ENCODE measurements at places on chromosomes 16 and 17.
A peak's percentile ranks its signal among the peaks of the same experiment; 100 is the strongest.

GRCh38 chr17:54153423-54153822, 330.7 kb downstream of the KIF2B start:
- no peak for DNase-seq

GRCh38 chr17:57861000-57861789, 11.4 kb upstream of the MRPS23 start:
- peak; percentile 11 for DNase-seq

DNA sequence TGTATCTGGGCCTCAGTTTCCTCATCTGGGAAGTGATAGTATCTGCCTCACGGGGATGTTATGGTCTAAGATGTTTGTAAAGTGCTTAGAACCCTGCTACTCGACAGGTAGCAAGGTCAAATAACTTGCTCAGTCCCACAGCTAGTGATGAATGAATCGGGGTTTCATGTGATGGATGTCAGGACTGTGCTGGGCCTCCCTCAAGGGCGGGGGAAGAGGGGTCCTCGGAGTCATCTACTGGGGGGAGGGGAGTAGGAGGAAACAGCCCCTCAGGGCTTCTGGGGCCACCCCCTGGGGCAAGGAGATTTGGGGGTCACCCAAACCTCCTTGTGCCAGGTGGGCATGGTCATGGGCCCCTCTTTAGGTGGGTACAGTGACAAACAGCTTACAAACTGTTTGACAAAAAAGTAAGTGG, 732 bp downstream of the PNPO start:
- no peak for DNase-seq

- DNase-seq, result no peak
These were observed 336.1 kb downstream of the MAF start for GRCh38 chr16:79264237-79265109.

DNA sequence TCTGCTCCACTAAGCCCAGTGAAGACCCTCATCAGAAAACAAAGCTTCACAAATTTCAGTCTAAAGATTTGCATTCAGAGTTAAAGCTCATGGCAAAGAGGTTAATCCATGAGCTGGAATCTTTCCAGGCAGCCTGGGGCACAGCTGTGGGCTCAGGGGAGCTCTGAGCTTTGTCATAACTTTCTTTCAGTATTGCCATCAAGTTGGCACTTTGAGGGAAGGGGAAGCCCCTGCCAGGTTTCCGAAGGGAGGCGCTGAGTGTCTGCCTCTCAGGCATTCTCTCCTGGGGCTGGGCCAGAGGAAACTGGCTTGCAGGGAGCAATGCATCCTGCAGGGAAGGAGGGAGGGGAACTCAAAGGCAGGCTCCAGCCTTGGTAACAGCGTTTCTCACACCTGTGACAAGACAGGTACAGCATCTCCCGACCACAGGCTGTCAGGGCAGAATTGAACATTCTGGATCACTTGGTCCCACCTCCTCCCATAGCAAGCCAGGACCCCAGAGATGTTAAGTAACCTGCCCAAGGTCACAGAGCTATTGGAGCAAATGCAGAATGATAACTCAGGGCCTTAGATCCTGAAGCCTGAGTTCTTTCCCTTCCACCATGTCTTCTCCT, 3.9 kb downstream of the LPO start:
- DNase-seq, result no peak

- no peak for DNase-seq
These were observed 20.2 kb downstream of the NGFR start for GRCh38 chr17:49515196-49515770.

DNA sequence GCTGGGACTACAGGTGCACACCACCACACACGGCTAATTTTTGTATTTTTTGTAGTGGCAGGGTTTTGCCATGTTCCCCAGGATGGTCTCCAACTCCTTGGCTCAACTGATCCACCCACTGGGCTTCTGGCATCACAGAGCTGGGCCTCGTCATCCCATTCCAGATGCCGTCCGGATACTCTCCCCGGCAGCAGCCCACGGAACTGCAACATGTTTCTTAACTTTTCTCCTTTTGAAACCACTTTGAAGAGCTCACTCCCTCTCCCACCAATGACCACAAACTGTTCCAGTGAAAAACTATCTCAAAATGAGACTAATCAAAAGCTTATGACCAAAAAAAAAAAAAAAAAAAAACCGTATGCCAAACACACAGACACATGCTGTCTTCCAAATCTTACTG, 17.6 kb downstream of the PEMT start:
- no peak for DNase-seq

DNA sequence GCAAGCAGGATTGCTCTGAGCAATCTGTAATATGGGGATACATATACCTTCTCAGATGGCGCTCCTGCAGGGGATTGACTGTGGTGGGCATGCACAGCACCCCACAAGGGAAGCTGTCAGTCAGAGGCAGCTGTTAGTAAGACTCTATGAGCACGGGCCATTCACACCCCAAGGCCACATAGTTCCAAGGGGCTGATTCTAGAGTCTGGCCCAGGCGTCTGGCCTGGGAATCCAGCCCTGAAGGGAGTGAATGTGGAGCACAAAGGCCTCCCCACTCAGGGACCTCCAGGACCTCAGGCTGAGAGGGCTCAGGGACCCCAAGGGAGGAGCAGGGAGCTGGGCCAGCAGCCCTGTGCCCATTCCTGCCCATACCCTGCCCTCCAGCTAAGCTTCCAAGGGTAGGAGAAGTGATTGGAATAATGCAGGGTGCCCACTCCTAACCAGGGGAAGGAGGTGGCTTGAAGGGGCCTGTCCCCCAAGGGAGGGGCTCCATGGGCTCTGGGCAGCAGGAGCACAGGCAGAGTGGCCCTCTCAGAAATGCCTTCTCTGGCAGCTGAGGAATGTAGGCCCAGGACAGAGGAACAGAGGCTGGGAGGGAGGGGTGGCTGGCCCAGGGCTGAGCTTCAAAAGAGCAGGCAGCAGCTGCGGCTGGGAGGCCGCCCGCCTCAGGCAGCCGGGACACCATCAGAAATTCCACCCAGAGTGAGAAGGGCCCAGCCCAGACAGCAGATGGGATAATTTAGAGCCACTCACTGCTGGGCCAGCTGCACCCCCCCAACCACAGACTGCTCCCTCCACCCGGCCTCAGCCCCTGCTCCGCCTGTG, 48.9 kb upstream of the MRPS23 start:
- DNase-seq, result no peak

DNA sequence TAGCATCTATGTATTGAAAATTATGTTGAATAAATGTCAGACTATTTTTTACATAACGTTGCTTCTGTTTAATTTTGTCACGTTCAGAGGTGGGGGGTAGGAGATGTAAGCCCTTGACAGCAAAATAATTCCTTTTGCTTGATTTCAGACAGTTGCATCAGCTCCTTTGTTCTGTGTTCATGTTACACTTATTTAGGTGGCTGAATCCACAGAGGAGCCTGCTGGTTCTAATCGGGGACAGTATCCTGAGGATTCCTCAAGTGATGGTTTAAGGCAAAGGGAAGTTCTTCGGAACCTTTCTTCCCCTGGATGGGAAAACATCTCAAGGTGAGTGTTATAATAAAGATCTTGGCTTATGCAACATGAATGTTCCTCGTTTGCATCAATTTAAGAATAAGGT, 4.5 kb downstream of the HERPUD1 start:
- DNase-seq, result no peak
